GM13977 (cell line): ENCODE measurements at places on chromosomes 4 and X.

GRCh38 chrX:50497114-50497513, 26.5 kb upstream of the DGKK start:
- no peak for DNase-seq

DNA sequence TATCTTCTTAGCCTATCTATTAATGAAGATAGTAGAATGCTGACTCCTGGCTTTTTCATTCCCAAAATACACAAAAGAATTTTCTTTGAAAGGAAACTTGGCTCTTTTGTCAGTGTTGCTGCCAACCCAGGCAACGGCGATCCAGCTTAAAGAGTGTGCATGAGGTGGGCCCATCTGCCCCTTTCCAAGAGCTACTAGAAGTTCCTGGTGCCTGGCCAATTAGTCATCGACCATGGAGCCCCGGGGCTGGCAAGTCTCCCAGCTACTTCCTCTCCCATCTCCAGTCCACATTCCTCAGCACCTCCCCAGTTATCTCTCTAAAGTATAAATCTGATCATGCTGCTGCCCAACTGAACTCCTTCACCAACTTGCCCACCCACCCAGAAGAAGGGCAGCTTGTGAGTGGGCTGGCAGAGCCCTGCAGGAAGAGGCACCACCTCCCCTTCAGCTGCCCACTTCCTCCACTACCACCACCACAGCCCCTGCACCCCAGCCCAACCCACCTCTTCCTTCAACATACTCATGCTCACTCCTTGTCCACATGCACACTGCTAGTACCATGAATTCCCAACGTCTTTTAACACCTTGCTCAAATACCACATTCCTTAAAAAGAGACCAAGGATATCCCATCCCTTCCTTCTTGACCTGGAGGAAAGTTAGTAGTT, 158.2 kb upstream of the MAP3K15 start:
- DNase-seq: no peak

DNA sequence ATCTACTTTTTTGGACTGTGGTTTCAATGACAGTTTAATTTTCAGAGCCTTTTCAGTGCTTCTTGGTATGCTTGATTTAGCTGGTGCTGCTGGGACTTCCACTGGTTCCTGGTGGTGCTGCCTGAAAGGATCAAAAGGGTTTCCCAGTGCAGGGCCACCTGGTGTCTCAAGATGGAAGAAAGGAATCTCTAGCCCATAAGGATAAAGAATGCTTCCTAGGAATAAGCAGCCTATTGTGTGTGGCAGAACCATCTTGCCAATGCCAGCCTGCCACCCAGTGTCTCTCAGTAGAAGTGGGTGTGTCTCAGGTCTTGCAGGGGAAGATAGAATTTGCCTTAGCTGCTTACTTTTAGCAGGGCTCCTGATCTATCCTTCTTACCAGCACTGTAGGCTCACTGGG, 15.0 kb upstream of the RAI2 start:
- no peak for DNase-seq

DNA sequence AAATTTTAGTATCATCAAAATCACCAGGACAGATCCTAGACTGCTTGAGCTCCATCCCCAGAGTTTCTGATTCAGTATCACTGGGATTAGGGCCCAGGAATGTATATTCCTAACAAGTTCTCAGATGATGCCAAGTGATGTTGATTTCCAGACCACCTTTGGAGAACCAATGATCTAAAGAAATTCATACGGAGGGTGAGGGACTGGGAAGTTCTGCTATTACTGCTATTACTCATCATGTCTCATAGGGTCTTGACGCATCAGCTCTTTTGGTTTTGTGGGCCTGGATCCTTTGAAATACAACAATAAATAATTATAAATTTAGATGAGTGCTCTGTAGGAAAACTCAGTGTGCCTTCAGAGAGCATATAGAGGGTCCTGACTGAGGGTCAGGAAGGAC, 59.8 kb upstream of the LGI2 start:
- no peak for DNase-seq

GRCh38 chr4:22233230-22233629, 282.6 kb downstream of the ADGRA3 start:
- DNase-seq: no peak

- DNase-seq: no peak
Measured at GRCh38 chrX:130097507-130098209, 12.6 kb downstream of the ELF4 start.

DNA sequence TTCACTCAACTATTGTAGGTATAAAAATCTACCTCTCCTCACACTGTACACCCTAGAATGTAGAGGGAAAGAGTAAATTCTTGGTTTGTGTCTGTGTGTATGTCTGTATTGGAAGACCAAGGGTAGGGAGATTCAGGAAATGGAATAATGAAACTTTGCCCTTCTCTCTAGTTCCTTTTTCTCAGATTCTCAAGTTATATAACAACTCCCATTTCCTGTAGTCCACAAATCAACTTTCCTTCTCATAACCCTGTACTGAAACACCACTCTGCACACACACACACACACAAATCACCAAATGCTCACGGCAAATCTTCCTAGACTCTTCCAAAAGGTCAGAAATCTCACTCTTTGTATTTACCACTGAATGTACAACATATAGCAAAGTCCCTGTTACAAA, 824.5 kb upstream of the DIAPH2 start:
- no peak for DNase-seq

GRCh38 chrX:15398874-15399273, 14.7 kb upstream of the VEGFD start:
- peak; percentile 39 for DNase-seq

- peak; percentile 35 for DNase-seq
Measured at GRCh38 chr4:168879188-168879587, 130.9 kb downstream of the CBR4 start.

DNA sequence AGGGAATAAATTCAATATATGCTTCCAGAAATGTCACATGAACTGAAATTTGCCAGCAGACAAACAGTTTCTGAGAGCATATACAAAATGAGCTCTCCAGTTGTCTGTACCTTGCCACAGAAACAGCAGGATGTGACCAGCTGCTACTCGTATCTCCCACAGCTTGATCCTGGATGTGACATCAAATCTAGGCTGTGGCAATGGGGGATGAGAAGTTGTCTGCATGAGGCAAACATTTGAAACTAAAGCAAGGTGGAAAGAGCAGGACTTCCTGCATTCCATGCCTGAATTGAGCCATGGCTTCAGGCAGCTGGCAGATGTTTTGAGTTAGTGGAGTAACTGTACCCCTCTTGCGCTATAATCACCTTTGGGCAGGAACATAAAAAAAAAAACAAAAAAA, 1724.0 kb downstream of the RPA4 start:
- DNase-seq: no peak

- DNase-seq: no peak
Measured at GRCh38 chrX:141176586-141177451, at the start of gene LDOC1. TSS of gene LDOC1 (minus strand) at chrX:141177129. CDS start at chrX:141177021, 108 bp downstream.

GRCh38 chr4:90127706-90128345, 632 bp downstream of the CCSER1 start:
- peak; percentile 9 for DNase-seq

- no peak for DNase-seq
Measured at GRCh38 chrX:129823522-129823921, 20.2 kb downstream of the ZDHHC9 start.

- DNase-seq: no peak
Measured at GRCh38 chrX:44432641-44433040, 89.2 kb upstream of the EFHC2 start.

DNA sequence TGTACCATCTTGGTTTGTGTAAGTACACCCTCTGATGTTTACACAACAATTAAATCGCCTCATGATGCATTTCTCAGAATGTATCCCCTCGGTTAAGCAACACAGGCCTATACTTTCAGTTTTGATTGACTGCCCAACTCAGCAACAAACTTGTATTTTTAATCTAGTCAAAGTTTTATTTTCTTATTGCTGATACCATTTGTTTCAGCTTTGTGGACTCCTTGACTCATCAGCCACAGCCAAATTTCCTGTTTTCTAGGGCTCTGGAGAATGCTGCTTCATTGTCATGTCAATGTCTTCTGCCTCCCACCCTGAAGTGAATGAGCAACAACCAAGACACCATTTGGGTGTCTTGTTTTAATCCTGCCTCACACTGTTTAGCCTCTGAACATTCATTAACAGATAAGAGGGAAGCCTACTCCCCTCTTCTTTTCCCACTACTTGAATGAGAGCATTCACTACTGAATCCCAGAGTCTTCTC, 14.0 kb downstream of the BBS12 start:
- no peak for DNase-seq

DNA sequence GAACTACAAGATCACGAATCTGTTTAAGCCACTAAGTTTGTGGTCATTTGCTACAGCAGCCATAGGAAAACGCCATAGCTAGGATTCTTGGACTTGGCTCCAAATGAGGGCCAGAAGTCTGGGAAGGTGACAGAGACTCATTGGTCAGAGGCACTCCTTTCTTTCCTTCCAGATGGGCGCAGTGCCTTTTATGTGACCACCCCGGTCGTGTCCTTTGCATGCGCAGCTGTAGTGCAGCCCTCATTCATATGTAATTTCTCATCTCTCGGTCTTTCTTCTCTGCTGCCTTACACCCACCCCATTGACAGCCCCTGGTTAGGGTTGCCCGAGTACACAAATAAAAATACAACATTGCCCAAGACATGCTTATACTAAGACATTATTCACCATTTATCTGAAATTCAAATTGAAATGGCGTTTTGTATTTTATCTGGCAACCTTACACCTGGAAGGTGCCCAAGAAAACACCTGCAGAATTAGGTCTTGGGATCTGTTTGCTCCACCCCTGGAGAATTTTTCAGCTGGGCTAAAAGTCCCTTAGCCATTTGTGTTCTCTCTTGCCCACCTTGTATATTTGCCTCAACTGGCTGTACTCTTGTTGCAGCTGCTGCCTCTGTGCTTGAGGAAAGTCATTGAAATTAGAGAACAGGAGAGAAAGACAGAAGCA, 21.9 kb downstream of the CCKAR start:
- DNase-seq: no peak

GRCh38 chr4:2534904-2535375, 1.5 kb upstream of the FAM193A start:
- DNase-seq: no peak

GRCh38 chrX:133985967-133986683, 731 bp upstream of the GPC3 start:
- no peak for DNase-seq

DNA sequence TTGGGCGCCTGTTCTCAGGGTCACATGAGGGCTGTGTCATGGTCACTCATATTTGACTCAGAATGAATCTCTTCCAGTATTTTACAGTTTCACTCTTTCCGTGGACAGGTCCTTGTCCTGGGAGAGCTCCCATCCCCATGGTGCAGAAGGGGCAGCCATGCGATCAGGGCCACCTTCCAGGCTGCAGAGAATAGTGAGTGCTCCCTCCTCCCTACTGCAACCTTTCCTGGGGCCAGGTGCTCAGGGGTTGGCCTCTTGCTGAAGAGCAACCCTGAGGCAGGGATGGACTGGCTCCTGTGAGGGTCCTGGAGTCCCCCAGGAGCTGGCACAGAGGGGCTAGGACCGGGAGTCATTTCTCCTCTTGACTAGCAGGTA, 108.4 kb downstream of the ABLIM2 start:
- DNase-seq: no peak

DNA sequence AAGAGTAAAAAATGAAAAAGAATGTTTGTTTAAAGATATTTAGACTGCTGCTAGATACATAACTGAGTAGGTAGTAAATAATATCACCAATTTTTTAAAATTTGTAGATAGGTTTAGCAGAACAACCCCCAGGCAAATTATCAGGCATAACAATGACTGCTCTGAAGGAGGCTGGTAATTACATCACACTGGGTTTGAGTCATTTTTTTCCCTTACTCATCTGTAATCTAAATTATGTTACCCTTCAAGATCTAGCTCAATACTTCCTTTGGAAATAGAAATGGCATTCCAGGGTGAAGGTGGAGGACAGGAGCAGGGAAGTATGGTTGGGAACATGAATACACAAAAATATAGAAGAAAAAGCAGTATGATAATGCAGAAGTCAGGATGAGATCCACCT, 431.6 kb upstream of the MAOA start:
- no peak for DNase-seq

DNA sequence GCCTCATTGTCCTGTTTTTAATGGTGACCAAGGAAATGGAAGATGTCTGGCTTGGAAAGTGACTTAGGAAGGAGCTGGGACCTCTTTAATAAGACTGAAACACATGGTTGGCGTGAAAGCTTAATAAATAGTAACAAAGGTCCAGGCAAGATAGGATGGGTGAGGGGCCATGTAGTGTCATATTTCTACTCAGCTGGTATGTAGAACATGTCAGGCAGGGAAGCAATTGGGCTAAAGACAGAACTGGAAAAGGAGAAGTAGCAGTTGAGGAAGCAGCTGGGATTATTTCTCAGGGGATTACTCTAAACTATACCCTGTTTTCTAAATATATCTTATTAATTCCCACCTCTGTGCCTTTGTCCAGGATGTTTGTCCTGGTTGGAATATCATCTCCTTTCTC, 18.6 kb downstream of the ITGB1BP2 start:
- DNase-seq: no peak

GRCh38 chrX:115988825-115989224, 181.7 kb upstream of the AGTR2 start:
- peak; percentile 15 for DNase-seq

DNA sequence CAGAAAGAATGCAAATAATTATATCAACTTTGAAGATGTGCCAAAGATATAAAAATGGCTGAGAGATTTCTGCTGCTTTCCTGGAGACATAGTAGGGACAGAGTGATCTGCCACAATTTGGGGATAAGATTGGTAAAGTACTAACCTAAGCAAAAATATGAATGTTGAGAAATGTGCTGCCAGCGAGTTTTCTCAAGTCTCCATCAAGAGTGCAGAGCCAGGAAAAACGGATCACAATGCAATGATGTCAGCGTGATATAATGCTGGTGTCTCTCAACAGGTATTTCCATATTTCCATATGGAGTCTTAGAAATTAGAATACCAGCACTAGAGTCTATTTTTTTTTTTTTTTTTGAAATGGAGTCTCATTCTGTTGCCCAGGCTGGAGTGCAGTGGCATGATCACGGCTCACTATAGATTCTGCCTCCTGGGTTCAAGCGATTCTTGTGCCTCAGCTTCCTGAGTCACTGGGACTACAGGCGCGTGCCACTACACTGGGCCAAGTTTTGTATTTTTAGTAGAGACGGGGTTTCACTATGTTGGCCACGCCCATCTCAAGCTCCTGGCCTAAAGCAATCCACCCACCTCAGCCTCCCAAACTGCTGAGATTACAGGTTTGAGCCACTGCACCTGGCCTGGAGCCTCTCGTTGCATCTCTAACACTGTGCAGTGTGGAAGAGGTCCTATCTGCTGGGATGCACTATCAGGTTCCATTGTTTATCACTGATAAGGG, 893.5 kb downstream of the TRIML1 start:
- no peak for DNase-seq

- no peak for DNase-seq
Measured at GRCh38 chr4:40750461-40751258, 905 bp downstream of the NSUN7 start.

GRCh38 chr4:1760521-1761071, 32.5 kb upstream of the FGFR3 start:
- DNase-seq: no peak

- DNase-seq: no peak
Measured at GRCh38 chr4:108649863-108650211, 562 bp upstream of the OSTC start.
